Calu3 (cell line): ENCODE measurements at places on chromosomes 3 and 15. TPM values are rescaled to one million over a fixed set of nuclear protein-coding genes. Genes with fewer than 3 reads are reported as not detected.
A peak's percentile ranks its signal among the peaks of the same experiment; 100 is the strongest.

GRCh38 chr3:110743202-110743601 is 328.4 kb upstream of the NECTIN3 start:
- peak; percentile 30 for DNase-seq

DNA sequence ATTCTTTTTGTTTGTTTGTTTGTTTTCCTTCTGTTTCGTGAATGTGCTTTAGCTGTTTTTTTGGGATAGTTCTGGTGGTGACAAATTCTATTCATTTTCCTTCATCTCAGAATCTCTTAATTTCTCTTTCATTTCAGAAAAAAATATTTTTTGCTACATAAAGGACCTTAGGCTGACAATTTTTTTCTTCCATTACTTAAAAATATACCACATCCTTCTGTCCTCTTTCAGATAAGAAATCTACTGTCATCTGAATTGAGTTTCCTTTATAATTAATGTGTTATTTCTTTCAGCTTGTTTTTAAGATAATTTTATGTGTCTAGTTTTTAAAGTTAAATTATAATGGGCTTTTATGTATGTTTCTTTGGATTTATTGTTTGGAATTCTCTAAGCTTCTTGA is 47.6 kb downstream of the IL16 start:
- DNase-seq = no peak

- DNase-seq = no peak
These were observed 4.5 kb upstream of the MNS1 start for GRCh38 chr15:56469483-56469882.

DNA sequence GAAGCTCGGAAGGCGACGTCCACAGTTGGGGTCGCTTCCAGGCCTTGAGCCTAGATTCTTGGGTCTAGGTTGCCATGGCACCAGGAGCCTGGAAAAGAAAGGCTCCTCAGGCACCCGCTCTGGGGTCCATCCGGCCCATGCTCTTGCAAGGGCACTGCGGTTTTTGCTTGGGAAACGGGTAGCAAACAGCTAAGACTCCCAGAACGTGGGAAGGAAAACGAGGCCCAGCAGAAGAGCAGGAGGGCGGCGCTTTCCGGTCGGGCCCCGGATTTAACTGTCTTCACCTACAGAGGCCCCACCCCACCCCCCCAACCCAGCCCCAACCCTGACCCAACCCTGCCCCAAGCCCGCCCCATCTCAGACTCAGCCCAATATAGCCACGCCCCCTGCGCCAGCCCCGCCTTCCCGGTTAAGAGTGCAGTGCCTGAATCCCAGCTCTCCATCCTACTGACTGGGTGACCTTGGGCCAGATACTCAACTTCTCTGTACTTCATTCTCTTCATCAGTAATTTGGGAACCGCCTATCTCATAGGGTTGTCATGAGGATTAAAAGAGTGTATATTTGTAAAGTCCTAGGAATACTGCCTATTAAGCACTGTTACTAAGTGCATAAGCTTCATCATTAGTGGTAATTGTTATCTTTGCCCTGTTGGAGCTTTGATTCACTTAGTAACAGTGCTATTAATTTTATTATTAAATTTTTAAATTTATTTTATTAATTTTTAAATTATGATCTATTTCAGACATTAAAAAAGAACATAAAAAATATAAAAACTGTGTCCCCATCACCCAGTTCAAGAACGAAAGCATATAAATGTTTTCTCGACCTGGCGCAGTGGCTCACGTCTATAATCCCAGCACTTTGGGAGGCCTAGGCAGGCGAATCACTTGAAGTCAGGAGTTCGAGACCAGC is 28.4 kb upstream of the SMAD6 start:
- DNase-seq = peak; percentile 19

Gene ATP10A
- total RNA-seq = 2.6 and 3.0 TPM in 2 replicates

Gene LOXL1
- 2.1 and 2.2 TPM in 2 replicates for total RNA-seq

Gene SEMA4B
- total RNA-seq = 67.3 and 73.0 TPM in 2 replicates

Gene ZPLD1
- total RNA-seq = 0.64 and 1.2 TPM in 2 replicates
